ENCODE measurements at places on chromosomes 4 and X.

GRCh38 chrX:46200413-46200812 lies 344.8 kb downstream of the ZNF674 start:
- no peak for DNase-seq

- DNase-seq: no peak
Measured at GRCh38 chrX:144840616-144841015, 406.7 kb upstream of the SPANXN1 start.

- no peak for DNase-seq
Measured at GRCh38 chrX:34866646-34867045, 76.0 kb upstream of the FAM47B start.

GRCh38 chr4:7998447-7998846 lies 58.8 kb upstream of the AFAP1 start:
- DNase-seq: no peak

- peak; percentile 46 for DNase-seq
Measured at GRCh38 chr4:52545099-52546069, 113.7 kb downstream of the USP46 start.

DNA sequence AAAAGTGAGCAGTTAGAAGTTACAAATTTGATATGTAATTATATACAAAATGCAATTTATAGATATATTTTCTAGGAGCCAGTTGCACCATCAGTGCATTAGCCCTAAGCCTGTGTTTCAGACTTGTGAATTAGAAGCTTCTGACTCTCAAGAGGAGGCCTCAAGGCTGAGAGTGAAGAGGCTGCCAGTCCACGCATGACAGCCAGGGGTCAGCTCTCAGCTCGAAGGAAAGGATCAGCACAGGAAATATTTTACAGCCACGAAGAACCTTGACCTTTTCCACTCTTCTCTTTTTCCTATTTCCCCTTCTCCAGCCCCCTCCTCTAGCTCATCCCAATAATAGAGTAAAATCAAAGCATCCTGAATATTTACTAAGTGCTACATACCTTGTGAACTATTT lies 642.4 kb downstream of the TRIML1 start:
- DNase-seq: no peak

GRCh38 chr4:125316791-125317524 lies 2.2 kb downstream of the FAT4 start:
- DNase-seq: no peak
